ENCODE measurements at places on chromosomes 12 and 14.

- DNase-seq, result no peak
Measured at GRCh38 chr12:112420740-112421139, 2.0 kb downstream of the PTPN11 start.

- no peak for DNase-seq
Measured at GRCh38 chr12:89278169-89278568, 74.1 kb downstream of the DUSP6 start.

DNA sequence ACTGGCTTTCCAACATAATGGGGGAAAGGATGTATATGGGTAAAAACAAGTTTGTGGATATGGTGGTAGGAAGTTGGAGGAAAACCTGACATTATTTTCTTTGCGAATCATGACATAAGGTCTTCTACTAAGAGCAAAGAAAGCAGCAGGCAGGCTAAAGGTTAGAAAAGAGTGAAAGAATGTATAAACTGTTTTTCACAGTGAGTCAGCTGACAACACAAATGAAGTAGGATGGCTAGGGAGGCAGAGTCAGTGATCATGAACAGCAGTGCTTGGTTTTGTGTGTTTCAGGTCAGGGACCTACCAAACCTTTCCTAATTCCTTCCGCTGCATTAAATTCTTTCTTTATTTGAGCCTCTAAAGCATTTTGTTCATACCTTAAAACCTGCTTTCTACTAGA, 46.3 kb upstream of the CATSPERB start:
- no peak for DNase-seq

DNA sequence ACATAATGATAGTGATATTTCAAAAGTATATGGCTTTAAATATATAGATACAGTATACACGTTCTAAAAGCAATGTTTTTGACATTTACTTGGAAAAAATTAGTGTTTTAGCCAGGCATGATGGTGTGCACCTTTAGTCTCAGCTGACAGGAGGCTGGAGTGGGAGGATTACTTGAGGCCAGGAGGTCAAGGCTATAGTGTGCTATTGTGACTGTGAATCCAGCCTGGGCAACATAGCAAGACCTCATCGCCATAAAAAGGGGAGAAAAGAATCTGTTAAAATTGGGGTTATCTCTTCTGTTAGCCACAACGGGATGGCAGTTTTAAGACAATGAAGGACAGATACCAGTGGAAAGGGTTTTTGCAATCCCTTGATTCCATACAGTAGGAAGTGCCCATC, 95.2 kb downstream of the PLEKHA5 start:
- DNase-seq, result no peak

DNA sequence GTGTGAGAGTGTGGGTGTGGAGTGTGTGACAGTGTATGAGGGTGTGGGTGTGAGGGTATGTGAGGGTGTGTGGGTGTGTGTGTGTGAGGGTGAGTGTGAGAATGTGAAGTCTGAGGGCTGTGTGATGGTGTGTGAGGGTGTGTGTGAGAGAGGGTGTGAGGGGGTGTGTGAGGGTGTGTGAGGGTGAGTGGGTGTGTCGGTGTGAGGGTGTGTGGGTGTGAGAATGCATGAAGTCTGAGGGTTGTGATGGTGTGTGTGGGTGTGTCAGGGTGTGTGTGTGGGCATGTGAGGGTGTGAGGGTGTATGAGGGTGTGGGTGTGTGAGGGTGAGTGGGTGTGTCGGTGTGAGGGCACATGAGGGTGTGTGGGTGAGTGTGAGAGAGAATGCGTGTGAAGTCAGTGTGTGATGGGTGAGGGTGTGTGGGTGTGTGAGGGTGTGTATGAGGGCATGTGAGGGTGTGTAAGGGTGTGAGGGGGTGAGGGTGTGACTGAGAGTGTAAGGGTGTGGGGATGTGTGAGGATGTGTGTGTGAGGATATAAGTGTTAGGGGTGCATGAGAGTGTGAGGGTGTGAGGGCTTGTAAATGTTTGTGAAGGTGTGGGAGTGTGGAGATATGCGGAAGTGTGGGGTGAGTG, 36.4 kb downstream of the TMEM121 start:
- DNase-seq, result no peak

DNA sequence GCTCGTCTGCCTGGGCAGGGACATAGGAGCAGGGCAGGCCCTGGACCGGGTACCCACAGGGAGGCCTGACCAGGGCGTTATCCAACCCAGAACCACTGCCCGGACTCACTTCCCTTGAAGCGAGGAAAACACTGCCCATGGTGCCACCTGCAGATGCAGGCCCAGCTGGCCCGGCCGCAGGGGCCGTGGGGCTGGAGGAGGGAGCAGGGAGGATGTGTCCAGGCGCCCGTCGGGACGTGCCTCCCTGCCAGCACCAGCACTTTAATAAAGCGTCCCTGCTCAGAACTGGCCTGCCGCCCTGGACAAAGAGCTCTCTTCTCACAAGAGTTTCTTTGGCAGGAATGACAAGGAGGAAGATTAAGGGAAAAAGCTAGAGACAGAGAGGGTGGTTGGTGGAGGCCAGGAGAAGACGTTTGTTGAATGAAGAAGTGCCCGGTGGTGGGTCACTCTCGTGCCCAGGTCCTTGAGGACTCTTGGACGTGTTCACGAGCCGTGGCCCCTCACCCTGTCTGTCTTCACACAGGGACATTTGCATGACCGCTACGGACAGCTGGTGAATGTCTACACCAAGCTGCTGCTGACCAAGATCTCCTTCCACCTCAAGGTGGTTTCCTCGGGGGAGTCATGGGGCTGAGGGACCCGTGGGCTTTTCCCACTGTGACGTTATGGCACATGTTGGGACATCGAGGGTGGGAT, 14.2 kb downstream of the HIP1R start:
- DNase-seq, result no peak

DNA sequence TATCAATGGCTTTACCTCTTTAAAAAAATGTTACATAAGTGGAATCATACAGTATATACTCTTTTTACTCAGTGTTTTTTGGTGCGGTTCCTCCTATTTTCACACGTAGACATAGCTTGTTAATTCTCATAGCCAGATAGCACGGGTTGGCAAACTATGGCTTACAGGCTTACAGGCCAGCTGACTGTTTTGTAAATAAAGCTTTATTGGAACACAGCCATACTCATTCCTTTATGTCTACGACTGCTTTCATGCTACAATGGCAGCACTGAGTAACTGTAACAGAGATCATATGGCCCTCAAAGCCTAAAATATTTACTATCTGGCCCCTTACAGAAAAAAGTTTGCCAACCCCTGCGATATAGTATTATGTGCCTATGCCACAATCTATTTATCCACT, 5.8 kb upstream of the DAAM1 start:
- DNase-seq, result no peak

DNA sequence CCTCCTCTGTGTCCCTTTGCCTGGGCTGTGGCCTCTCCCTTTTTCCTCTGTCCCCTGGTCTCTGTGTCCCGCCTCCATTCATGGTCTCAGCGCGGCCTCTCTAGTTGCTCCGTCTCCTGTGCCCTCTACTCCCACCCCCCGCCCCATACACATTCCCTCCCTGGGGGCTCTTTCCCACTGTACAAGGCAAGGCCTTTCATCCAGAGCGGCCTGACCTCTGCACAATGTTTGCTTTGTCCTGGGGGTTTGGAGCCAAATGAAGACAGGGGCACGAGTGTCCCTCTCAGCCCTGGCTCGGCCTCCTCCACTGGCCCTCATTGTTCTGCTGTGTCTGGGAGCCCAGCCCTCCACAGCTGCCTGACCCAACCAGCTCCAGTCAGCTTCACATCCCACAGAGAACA, 678.6 kb downstream of the BCL11B start:
- DNase-seq, result no peak

GRCh38 chr14:68266998-68267397, 447.4 kb downstream of the RAD51B start:
- DNase-seq, result no peak

GRCh38 chr14:48690349-48690748, 895.8 kb downstream of the RPS29 start:
- DNase-seq, result no peak

DNA sequence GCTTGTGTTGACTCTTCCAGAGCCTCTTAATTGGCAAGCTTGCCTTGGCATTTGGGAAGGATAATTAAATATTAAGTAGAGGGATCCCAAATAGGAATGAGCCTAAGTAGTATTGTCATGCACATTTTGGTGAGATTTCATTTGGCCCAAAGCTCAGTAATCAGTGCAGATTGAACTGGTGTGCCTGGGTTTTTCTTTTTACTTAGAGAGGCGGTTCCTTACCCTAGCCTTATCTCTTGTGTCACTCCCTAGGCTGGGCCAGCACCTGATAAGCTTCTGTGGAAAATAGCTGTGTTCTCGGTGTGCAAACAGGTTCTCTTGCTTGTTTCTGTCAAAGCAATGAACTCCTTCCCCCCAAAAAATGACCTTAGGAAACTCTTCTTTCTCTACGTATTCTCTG, 9.3 kb upstream of the B4GALNT3 start:
- no peak for DNase-seq

GRCh38 chr14:22872833-22873520, 1.4 kb downstream of the LRP10 start:
- no peak for DNase-seq

- DNase-seq, result no peak
Measured at GRCh38 chr12:46965880-46966279, 113.5 kb upstream of the PCED1B start.

DNA sequence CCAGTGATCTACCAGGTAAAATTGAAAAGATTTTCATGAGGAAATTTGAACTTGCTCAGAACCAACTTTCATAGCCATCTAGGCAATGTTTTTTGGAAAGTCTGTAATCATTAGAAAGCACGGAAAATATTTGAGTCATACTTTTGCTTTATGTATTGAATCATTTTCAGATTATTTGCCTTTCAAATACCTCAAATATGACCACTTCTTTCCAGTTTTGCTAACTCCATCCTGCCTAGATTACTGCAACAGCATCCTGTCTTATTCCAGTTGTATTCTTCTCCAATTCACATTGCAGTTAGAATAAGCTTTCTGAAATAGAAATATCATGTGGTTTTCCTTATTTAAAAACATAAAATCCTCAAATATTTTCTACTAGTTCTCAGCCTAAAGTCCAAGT, 239.8 kb upstream of the FAR2 start:
- no peak for DNase-seq

GRCh38 chr12:7017870-7018349, 366 bp downstream of the LPCAT3 start:
- DNase-seq, result no peak

GRCh38 chr14:90184571-90185266, 71.6 kb upstream of the PSMC1 start:
- no peak for DNase-seq

DNA sequence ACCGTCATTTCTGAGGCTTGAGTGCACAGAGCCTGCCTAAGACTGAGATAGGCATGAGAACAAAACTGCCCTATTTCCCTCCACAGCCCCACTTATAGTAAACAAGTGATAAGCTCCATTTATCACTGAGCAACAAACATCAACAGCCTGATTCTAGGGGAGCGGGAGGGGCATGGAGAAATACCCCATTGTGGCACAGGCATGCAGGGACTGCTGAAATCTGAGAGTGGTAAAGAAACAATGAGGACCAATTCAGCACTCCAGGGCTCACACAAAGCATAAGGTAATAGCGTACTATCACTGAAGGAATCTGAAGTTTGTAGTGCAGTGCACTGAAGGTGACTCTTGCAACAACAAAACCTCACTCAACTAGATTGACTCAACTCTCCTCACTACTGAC, 186.7 kb downstream of the ANO2 start:
- no peak for DNase-seq

- DNase-seq, result no peak
Measured at GRCh38 chr12:132287391-132288238, 41.8 kb downstream of the GALNT9 start.

GRCh38 chr14:75578102-75578785, at the start of gene FLVCR2:
Gene FLVCR2 (plus strand): TSS chr14:75578620. CDS start chr14:75578973, 353 bp downstream.
- DNase-seq, result peak; percentile 24

- DNase-seq, result no peak
Measured at GRCh38 chr14:59103396-59103795, 85.1 kb upstream of the DAAM1 start.

DNA sequence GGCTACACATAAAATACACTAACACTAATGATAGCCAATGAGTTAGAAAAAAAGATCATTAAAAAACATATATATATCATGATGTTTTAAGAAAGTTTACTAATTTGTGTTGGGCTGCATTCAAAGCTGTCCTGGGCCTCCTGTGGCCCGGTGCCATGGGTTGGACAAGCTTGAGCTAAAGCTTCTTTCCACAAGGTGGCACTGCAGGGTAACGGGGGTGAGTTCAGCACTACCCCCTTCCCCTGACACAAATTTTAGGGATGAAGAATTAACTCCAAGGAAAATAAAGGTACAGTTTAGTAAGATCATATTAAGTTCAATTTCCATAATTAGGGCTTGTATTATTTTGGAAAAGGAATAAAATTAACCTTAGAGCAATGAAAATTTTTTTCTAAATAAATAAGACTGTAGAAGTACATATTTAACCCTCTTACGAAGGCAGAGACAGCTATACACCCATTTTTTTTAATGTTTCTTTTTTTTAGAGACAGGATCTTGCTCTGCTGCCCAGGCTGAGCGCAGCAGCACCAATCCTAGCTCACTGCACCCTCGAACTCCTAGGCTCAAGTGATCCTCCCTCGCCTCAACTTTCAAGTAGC, 38.9 kb downstream of the PPP1R13B start:
- DNase-seq, result peak; percentile 55
